ENCODE measurements at places on chromosomes 2 and 18. TPM values are rescaled to one million over a fixed set of nuclear protein-coding genes. Genes with fewer than 3 reads are reported as not detected.

Gene ASB18
- not detected for total RNA-seq

Gene ITGB6
- 65.2 TPM for total RNA-seq

Gene TRAK2
- total RNA-seq: 66.5 TPM

Gene HAAO
- 6.1 TPM for total RNA-seq

Gene SKOR2
- not detected for total RNA-seq

Gene CAPG
- total RNA-seq: 555 TPM

DNA sequence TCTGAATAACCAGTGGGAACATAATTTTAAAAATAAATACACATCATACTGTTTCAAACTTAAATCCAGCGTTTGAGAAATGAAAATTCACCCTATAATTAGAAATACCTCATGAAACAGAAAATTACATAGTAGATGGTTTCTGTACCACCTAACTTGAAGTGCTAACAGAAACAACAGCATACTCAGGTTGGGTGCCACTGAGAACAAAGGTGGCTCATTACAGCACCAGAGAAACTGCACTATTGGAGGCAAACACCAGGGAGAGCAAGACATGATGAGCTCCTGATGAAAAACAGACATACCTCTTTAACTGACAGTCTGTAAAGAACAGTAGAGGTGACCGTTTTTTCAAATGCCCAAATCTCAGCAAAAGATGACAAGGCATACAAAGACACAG is 12.6 kb downstream of the SULT1C4 start:
- peaks cover 17% of the 10 kb centered on the region for H3K36me3 ChIP-seq
- no peak overlapping the region for H3K4me3 ChIP-seq
- no peaks in the 10 kb centered on the region for H3K4me1 ChIP-seq
- no peaks in the 10 kb centered on the region for H3K27me3 ChIP-seq
- H3K27ac ChIP-seq: no peak overlapping the region

GRCh38 chr18:62445386-62445917 is 77.4 kb upstream of the ZCCHC2 start:
- H3K27ac ChIP-seq: no peak overlapping the region
- no peak overlapping the region for H3K4me3 ChIP-seq
- peaks cover 7% of the 10 kb centered on the region for H3K4me1 ChIP-seq
- no peak for DNase-seq
- H3K27me3 ChIP-seq: no peaks in the 10 kb centered on the region
- no peaks in the 10 kb centered on the region for H3K36me3 ChIP-seq

DNA sequence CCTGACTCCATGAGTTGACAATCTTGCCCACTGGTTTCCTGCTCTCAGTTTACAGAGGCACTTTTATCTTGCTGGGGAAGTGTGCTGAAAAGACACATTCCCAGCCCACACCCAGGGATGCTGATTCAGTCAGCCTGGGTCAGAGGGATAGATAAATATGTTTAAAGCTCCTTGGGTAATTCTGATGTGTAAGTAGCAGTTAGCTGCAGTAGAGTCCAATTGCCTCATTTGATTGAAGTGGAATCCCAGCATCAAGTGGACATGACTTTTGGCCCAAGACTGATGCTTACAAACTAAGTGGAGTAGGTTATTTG is 29.4 kb downstream of the PSD4 start:
- H3K4me1 ChIP-seq: peaks cover 6% of the 10 kb centered on the region
- no peak overlapping the region for H3K4me3 ChIP-seq
- H3K27ac ChIP-seq: no peak overlapping the region

- no peak for DNase-seq
- H3K27me3 ChIP-seq: no peaks in the 10 kb centered on the region
- no peak overlapping the region for H3K27ac ChIP-seq
- no peaks in the 10 kb centered on the region for H3K36me3 ChIP-seq
Measured at GRCh38 chr18:12928641-12929040, 19.2 kb upstream of the SEH1L start.

DNA sequence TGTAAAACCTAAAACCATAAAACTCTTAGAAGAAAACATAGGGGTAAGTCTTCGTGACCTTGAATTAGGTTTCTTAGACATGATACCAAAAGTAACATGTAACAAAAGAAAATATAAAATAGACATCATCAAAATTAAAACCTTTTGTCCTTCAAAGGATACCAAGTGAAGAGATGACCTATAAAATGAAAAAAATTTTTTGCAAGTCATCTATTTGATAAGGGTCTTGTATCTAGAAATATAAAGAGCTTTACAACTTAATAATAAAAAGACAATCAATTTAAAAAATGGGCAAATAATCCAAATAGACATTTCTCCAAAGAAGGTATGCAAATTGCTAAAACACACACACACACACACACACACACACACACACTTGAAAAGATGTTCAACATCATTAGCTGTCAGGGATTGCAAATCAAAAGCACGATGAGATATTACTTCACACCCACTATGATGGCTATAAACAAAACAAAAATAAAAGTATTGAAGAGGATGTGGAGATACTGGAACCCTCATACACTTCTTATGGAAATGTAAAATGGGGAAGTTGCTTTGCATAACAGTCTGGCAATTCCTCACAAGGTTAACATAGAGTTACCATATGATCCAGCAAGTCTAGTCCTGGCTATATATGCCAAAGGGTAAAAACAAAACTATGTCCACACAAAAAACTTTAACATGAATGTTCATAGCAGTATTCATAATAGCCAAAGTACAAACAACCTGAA is 23.3 kb downstream of the SPDYA start:
- no peaks in the 10 kb centered on the region for H3K4me1 ChIP-seq
- no peaks in the 10 kb centered on the region for H3K27me3 ChIP-seq
- no peak for DNase-seq
- H3K36me3 ChIP-seq: no peaks in the 10 kb centered on the region
- no peak overlapping the region for H3K27ac ChIP-seq

- H3K27ac ChIP-seq: no peak overlapping the region
- no peak overlapping the region for H3K4me3 ChIP-seq
Measured at GRCh38 chr18:8254654-8255053, 354.6 kb upstream of the RAB12 start.

DNA sequence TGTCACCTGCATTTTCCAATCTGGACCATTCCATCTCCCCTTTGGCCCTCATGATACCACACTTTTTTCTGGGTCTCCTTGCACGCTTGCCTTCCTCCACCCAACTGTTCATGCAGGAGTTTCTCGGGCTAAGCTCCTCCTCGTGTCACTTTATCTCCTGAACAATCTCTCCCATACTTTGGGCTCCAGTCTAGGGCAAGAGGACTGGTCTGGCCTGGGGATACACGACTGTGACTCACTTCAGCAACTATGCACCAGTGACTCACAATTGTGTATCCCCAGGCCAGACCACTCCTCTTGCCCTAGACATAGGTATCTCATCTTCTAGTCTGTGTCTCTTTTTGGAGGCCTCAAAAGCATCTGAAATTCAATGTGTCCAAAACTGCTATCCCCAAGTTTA is 149.4 kb upstream of the PTPRM start:
- no peak overlapping the region for H3K4me3 ChIP-seq
- H3K36me3 ChIP-seq: no peaks in the 10 kb centered on the region
- no peak for DNase-seq
- H3K27me3 ChIP-seq: no peaks in the 10 kb centered on the region

GRCh38 chr2:109482361-109482861 is 131.4 kb downstream of the SEPTIN10 start:
- no peak overlapping the region for H3K4me3 ChIP-seq
- peaks cover 41% of the 10 kb centered on the region for H3K4me1 ChIP-seq
- H3K27me3 ChIP-seq: no peaks in the 10 kb centered on the region
- no peak for DNase-seq
- H3K36me3 ChIP-seq: no peaks in the 10 kb centered on the region
- peak overlapping the region; percentile 48 for H3K27ac ChIP-seq

GRCh38 chr2:63650756-63651155 is 62.0 kb downstream of the MDH1 start:
- H3K36me3 ChIP-seq: no peaks in the 10 kb centered on the region
- H3K4me1 ChIP-seq: no peaks in the 10 kb centered on the region
- no peak for DNase-seq

DNA sequence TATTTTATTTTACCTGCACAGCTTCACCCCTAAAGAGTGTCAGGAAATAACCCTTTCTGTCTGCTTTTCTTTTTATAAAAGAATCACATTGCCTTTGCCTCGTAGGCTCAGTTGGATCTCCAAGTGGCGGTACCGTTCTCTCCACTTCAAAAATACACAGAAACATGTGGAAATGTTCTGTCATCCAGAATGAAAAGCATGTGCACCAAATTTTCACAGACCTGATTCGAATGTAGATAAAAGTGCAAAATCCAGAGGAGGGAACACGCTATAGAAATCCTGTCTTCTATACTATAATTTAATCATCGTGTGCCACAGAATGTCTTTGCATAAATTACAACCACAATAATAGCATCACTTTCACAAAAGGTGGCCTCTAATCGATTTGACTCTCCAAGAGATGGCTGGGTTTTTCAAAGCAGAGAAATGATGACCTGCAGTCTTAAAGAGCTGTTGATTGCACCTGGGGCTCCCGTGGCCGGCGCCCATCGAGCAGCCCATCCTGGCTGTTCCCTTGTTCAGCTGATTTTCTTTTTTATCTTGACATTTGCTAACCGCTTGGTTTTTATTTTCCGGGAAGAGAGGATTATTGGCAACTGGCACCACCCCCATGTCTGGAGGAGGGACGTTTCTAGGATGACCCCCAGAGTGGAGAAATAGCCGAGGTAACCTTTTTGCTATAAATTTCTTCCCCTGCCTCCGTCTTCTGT is 290.2 kb downstream of the SOX11 start:
- H3K4me1 ChIP-seq: no peaks in the 10 kb centered on the region
- DNase-seq: no peak
- peaks cover 9% of the 10 kb centered on the region for H3K27me3 ChIP-seq
- H3K4me3 ChIP-seq: no peak overlapping the region
- no peak overlapping the region for H3K27ac ChIP-seq

DNA sequence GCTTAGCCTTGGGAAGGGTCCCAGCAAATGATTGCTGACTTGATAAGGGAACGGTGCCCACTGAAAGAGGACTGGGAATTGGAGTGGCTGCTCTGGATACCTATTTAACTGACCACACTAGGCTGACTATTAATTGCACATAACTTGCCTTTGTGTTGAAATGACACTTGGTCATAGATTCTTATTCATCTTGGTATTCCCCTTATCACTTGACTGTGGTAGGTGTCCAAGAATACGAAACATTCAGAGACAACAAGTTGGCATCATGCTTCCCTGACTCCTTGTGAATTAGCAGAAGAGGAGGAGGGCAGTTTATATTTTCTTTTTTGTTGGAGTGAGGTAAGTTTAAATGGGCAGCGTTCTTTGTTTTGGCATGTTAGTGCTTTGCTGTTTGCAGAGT is 13.4 kb downstream of the FMNL2 start:
- no peak overlapping the region for H3K4me3 ChIP-seq
- no peaks in the 10 kb centered on the region for H3K4me1 ChIP-seq
- no peak for DNase-seq
- H3K27me3 ChIP-seq: no peaks in the 10 kb centered on the region
- peaks cover 7% of the 10 kb centered on the region for H3K36me3 ChIP-seq

- peak overlapping the region; percentile 69 for H3K27ac ChIP-seq
- H3K27me3 ChIP-seq: no peaks in the 10 kb centered on the region
- H3K4me3 ChIP-seq: no peak overlapping the region
- H3K36me3 ChIP-seq: no peaks in the 10 kb centered on the region
Measured at GRCh38 chr2:121155502-121156056, 129.4 kb downstream of the TFCP2L1 start.

- no peak overlapping the region for H3K4me3 ChIP-seq
- H3K27me3 ChIP-seq: no peaks in the 10 kb centered on the region
- peak overlapping the region; percentile 46 for H3K27ac ChIP-seq
Measured at GRCh38 chr18:45617284-45617683, 2.0 kb downstream of the SLC14A2 start.

DNA sequence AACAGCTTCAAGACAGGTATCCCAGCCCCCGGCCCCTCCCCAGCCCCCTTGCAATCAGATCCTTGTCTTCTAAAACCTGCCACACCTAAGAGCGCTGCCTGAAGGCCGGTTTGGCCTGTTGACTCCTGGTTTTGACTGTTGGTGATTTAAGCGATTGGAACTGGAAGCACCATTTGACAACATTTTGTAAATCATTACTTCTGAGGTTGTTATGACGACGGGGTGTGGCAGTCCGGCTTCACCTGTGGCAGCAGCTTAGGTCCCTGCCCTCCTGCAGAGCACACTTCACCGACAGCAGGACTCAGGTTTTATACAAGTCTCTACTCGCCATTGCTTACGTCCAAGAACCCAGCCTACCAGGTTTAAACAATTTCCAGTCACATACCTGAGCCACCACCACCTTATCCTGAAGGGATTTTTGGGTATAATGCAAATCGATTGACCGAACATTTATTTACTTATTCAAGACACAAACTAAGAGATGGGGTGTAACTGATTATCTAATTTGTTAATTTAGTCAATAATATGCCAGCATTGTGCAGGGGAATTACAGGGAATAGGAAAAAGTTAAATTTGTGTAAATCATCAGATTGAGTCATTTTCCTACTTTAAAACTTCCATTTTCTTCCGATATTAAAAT is 707 bp upstream of the DGUOK start:
- peaks cover 34% of the 10 kb centered on the region for H3K4me1 ChIP-seq
- no peaks in the 10 kb centered on the region for H3K27me3 ChIP-seq
- no peak for DNase-seq
- peak overlapping the region; percentile 86 for H3K4me3 ChIP-seq
- peaks cover under 1% of the 10 kb centered on the region for H3K36me3 ChIP-seq

DNA sequence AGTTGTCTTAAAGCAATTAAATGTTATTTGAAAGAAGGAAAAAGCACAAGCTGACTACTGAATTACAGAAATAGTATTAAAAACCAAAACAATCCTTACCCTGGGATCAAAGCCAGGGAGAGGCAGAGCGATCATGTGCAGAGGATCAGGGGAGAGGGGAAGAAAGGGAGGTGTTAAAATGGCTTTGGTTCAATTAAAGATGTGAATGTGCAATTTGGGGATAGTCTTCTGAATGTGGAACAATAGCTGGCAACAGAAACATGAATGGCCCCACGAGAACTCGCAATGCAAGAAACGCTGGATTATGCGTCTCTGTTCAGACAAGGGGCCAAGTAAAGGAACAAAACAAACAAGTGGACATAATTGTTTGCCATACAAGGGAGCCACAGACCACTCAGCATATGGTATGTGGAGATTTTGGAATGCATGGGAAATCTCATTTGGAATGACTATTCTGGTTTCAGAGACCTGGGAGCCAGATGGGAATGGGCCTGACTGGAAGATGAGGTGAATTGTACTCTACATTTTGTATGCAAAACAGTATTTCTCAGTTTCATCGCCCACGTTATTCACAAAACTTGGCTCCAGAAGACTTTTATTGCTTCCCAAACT is 155.4 kb downstream of the SLC4A3 start:
- no peak overlapping the region for H3K4me3 ChIP-seq
- no peak overlapping the region for H3K27ac ChIP-seq
- H3K36me3 ChIP-seq: no peaks in the 10 kb centered on the region
- no peaks in the 10 kb centered on the region for H3K4me1 ChIP-seq

DNA sequence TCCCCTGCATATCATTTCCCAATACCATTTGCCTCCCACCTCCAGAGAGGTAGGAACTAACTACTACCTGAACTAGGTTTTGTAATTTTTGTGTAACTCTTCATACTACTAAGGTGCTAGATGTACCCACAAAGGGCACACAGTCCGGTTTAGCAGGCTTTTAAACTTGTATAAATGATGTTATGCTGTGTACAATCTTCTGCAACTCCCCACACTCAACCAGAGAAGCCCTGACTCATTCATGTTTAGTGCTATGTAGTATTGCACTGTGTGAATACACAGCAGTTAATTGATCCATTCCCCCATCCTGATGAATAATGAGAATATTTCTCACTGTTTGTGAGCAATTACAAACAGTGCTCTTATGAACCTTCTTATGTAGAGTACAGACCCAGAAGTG is 285.6 kb downstream of the SMAD2 start:
- H3K36me3 ChIP-seq: no peaks in the 10 kb centered on the region
- H3K27ac ChIP-seq: no peak overlapping the region
- H3K4me3 ChIP-seq: no peak overlapping the region
- H3K4me1 ChIP-seq: no peaks in the 10 kb centered on the region
